ENCODE measurements at places on chromosomes 16 and 17.
A peak's percentile ranks its signal among the peaks of the same experiment; 100 is the strongest.

DNA sequence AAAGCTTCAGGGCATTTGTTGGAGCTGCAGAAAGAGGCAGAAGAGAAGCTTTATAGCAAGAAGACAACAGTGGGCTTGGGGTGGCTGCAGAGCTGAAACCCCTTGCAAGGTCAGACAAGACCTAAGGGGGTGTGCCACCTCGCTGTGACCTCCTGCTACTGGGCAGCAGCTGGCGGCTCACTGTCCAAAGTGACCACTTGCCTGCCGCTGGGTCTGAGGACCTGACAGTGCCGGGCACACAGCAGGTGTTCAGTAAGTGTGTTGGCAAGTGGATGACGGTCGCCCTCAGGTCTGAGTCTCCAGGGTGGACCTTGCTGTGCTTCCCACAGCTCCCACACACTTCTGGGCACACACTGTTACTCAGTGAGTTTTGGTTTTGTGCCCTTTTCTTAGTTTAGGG, 336.5 kb downstream of the C16orf95 start:
- DNase-seq: no peak

GRCh38 chr16:72727565-72727964, 320.4 kb downstream of the ZFHX3 start:
- DNase-seq: no peak

DNA sequence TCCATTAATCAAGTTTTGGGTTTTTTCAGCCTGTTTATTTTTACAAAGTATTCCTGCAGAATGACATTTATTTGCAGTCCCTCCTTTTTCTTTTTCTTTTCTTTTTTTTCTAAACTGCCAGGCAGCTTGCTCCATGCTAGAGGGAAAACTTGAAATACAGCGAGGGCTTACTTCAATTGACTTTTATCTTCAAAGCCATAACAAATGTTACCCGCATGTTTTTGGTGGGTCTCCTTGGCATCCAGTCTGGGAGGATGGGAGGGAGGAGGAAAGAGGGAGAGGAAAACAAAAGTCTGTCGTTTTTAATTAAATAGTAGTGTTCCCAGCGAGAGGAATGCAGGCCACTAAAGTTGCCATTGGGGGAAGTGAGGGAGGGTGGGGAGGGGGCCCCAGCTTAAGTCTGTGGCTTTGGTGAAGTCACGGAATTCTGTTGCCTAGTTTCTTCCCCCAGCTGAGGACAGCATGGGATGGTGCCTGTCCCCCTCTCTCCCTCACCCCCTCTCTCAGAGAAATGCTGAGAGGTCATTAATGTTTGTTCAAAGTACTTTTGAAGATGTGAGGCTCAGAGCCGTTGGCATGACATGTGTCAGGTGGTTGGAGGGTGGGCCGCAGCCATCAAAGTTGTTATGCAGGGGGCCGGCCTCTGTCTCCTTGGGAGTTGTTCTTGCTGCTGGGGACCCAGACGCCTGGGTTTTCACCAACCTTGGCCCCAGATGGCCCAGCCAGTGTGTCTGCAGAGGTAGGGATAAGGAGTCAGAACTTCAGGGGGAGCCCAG, 2.9 kb downstream of the NKD1 start:
- DNase-seq: no peak

- DNase-seq: no peak
These were observed 13.8 kb upstream of the APPBP2 start for GRCh38 chr17:60539807-60540206.

GRCh38 chr17:27206447-27206846, 87.5 kb upstream of the WSB1 start:
- no peak for DNase-seq

- DNase-seq: peak; percentile 17
These were observed at the start of gene AKTIP for GRCh38 chr16:53502331-53503269. TSS of gene AKTIP (minus strand) at chr16:53503209. CDS start at chr16:53500259, 2,950 bp downstream.

- DNase-seq: no peak
These were observed 60.5 kb downstream of the CMIP start for GRCh38 chr16:81505011-81505661.

DNA sequence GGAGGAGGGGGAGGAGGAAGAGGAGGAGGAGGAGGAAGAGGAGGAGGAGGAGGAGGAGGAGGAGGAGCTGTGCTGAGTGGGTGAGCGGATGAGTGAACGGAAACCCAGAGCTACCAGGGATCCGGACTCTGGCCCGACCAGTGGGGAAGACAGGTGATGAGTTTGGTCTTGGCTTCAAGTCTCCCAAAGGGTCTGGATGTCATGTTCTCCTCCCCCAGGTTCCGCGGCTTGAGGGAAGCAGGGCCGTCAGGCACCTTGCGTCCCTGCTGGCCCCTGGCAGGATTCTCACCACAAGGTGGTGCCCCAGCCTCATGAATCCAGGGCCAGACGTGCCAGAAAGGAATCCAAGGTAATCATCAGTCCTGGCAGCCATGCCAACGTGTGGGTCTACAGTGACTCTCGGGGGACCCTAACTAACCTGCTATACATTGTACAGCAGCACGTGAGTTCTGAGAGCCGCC, 13.5 kb upstream of the ABAT start:
- peak; percentile 26 for DNase-seq

GRCh38 chr17:34354637-34355036, 1.6 kb upstream of the CCL13 start:
- DNase-seq: peak; percentile 84

DNA sequence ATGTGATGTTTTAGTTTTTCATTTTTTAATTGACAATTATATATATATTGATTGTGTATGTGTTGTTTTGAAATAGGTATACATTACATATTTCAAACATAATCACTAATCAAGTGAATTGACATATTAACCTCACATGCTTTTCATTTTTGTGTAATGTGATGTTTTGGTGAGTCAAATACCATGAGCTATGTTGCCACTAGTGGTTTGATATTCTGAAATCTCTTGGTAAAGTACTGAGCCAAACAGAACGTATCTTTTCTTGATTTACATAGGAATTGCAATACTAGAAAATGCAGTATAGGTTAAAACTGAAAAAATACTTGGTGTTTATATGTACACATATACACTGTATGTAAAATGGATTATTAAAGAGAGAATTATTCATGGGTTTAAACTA, 65.2 kb upstream of the SIAH1 start:
- peak; percentile 30 for DNase-seq

DNA sequence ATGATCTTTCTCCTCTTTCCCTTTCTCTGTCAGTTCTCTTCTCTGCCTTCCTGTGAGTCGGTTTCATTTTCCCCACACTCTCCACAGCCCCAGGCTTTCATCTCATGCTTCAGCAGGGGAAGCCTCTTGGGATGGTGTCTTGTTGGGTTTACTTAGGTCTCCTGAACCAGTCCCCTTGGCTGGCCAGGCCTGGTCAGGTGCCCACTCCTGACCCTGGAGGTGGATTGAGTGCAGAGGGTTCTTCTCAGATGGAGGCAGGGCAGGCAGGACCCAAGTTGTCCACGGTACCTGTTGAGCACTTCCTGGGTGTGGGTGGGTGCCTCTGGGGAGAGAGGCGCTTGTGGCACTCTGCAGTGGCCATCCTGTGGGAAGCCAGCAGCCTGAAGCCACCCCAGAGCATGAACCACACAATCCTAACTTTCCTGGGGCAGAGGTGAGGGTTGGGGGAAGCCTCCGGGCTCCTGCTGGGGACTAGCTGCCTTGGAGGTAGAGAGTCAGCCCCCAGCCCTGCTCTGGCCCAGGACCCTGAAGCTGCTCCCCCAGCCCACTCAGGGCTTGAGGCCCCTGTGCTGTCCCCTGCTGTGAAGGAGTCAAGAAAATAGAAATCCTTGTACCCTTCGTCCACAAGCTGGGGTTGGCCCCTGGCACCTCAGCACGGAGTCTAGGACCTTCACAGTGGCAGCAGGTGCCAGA, 2.0 kb upstream of the RAP1GAP2 start:
- no peak for DNase-seq

- DNase-seq: peak; percentile 58
These were observed 759 bp upstream of the TP53I13 start for GRCh38 chr17:29567554-29568330.

- no peak for DNase-seq
These were observed 95.1 kb upstream of the CNTNAP4 start for GRCh38 chr16:76182041-76182635.

DNA sequence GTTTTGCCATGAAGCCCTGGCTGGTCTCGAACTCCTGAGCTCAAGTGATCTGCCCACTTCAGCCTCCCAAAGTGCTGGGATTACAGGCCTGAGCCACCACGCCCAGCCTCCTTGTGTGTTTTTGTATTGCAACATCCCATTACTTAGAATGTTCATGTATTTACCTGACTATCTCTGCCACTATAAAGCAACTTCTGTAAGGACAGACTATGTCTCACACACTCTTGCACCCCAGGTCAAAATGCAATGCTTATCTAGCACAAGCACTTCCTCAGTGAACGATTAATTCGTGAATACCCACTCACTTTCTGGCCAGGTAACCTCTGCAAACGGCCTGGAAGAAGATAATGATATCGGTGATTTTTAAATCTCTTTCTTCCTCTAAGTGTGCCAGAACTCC, 82.6 kb downstream of the NDEL1 start:
- no peak for DNase-seq

GRCh38 chr16:80007231-80007630, 406.7 kb upstream of the MAF start:
- DNase-seq: no peak

DNA sequence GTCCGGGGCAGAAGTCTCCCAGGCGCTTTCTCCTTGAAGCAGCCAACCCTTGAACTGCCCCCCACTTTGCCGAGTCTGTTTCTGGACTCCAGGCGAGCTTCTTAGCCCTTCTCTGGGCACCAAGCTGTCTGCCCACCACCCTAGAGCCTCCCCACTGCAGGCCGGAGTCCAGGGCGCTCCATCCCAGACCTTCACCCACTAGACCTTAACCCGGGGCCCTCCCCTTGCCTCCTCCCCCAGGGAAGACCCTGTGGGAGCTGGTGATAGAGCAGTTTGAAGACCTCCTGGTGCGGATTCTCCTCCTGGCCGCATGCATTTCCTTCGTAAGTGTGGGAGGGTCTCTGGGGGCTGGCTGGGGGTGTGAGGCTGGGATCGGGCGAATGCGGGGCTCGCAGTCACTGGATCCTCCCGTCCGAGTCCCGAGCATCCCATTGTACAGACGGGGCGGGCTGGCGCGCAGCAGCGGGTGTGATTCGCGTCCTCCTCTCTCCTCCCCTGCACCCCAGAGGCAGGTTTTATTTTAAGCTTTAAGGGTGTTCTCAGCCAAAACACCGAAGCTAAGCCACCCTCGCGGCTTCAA, 1.1 kb downstream of the ATP2A1 start:
- DNase-seq: no peak

DNA sequence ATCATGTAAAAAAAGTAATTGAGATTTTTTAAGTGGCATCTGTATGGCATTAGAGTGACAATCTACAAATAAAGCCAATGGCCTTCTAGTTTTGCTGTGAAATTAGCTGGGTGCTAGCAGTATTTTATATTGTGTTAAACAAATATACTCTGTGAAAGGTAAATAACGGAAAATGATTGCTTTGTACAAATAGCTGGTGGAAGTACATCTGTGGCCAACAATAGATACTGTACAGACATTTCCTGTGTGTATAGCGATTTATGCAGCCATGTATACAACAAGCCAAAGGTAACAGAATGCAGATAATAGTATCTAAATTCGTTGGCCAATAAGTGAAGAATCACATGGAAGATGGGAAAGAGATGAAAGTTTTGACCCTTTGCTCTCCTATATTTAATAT, 26.6 kb downstream of the IQCK start:
- no peak for DNase-seq

GRCh38 chr17:27455914-27456680, at the start of gene KSR1:
TSS of gene KSR1 (plus strand) at chr17:27456448. CDS start at chr17:27456644, 196 bp downstream.
- peak; percentile 47 for DNase-seq

GRCh38 chr16:58035356-58036170, 10.0 kb downstream of the MMP15 start:
- no peak for DNase-seq

GRCh38 chr17:28071891-28072606, 29.6 kb downstream of the NLK start:
- no peak for DNase-seq

GRCh38 chr17:83176623-83177583, 97.5 kb downstream of the METRNL start:
- no peak for DNase-seq

GRCh38 chr16:14232106-14232864, 161.2 kb downstream of the MRTFB start:
- no peak for DNase-seq

DNA sequence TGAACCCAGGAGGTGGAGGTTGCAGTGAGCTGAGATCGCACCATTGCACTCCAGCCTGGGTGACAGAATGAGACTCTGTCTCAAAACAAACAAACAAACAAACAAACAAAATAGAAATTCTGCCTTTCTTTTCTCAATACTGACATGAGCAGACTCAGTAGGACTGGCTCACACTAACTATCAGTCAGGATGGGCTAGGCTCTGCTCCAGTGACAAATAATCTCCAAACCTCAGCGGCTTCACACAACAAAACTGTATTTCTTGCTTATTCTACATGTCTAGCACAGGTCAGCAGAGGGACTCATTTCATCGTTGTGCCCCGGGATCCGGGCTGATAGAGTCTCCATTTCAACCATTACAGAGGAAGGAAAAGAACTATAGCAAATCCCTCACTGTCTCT, 26.5 kb upstream of the N4BP1 start:
- DNase-seq: no peak

DNA sequence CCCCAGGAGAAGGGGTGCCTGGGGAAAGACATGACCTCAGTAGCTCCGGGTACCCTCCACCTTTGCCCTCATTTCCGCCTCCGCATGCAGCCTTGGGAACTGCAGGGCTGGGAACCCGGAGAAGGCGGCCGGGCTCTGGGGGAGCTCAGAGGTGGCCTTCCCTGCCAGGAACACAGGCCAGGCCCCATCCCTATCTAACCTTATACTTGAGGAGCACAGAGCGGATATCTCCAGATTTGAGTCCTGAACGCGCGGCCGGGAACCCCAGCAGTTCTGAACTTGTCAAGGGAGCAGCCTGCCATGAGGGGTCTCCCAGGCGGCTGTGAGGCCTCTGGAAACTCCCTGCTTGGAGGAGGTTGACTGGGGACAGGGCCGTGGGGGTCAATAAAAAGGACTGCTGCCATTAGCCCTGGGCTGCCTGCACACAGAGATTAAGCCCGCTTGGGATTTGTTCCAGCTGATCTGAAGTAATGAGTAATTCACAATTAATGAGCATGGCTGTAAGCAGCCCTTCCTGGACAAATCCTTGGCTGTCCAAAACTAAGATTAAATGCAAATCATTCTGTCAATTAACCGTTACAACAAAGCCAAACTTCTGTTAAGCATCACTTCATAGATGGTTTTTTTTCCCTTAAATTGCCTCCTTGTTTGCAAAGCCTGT, 26.3 kb upstream of the METRNL start:
- peak; percentile 34 for DNase-seq

GRCh38 chr17:59643159-59644140, 23.8 kb downstream of the CLTC start:
- peak; percentile 71 for DNase-seq

DNA sequence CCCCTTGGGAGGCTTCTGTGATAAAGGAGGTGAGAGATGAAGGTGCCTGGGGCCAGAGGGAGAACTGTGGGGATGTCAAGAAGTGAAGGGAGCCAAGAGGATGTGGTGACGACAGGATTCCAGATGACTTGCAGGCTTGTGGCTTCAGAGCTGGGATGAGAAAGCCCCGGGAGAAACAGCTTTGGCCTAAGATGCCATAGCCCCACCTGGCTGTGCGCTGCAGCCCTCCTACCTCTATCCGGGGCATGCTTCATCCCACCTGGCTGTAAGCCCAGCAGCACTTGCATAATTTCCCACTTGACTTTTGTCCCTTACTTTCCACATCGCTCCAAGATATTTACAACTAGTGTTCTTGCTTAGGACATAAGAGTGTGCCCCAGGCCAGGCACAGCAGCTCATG, 29.3 kb downstream of the GINS3 start:
- DNase-seq: no peak

GRCh38 chr17:41026715-41027471, at the start of gene KRTAP1-5:
TSS of gene KRTAP1-5 (minus strand) at chr17:41027208. CDS start at chr17:41027155, 53 bp downstream.
- peak; percentile 99 for DNase-seq

GRCh38 chr17:67080804-67081203, 36.5 kb downstream of the CACNG1 start:
- no peak for DNase-seq

Measured in HCEC 1CT (cell line).